ENCODE measurements at places on chromosomes 3 and 15.

GRCh38 chr3:157447026-157447694 lies 10.5 kb downstream of the PTX3 start:
- no peak for ATAC-seq

DNA sequence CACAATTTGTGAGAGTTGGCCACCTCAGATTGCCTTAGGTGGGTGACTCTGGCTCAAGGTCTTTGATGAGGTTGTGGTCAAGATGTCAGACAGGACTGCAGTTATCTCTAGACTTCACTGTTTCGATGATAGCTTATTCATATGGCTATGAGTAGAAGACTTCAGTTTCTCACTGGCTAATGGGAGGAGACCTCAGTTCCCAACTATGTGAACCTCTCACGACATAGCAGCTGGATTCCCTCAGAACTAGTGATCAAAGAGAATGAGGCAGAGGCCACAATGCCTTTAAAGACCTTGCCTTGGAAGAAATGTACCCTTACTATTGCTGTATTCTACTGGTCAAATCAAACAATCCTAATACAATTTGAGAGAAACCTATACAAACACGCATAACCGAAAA lies 607.5 kb upstream of the ROBO2 start:
- ATAC-seq = no peak

DNA sequence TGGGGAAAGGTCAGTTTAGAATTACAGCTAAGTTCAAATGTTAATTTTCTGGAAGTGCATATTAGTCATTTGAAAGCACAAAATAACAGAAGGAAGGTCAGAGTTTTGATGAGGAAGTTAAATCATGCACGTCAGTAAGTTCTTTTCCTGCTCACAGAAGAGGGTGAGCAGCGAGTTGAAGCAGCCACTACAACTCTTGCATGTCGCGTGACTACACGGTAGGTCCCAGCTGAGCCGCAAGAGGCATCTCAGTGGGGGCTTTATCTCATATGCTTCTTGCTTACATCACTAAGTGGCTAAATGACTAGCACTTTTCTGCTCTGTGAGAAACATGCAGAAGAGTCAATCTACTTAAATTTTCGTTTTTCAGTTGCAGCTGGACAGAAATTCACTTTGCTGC lies 21.3 kb upstream of the SEC62 start:
- ATAC-seq = peak; percentile 62

DNA sequence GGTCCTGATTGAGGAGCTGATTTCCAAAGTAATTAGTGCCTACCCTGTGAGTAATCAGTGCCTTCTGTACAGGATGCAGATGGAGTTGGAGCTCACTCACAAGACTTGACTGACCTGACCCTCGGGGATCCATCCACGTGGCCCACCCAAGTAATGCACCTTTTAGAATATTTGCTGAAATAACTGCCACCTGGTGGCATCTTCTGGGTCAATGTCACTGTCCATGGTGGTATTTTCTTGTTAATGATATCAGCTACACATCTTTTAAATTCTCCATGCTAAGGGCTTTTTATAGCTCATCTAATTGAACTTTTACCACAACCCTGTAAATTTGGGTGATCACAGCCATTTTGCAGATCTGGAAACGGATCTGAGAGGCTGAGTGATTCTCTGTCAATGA lies 74.3 kb upstream of the ANKRD34C start:
- ATAC-seq = no peak

DNA sequence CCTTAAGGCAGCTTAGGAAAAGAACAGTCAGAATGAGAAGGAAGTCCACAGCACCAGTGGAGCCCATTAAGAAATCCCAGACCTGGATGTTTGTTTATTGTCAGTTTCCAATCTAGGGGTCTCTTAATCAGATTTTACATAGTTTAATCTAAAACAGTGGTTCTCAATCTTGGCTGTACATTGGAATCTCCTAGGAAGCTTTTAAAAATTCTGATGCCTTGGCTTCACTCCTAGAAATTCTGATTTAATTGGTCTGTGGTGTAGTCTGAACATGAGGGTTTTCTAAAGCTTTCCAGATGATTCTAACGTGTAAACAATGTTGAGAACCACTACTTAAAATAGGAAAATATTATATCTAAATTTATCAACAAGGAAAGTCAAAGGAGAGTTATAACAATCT lies 56.6 kb upstream of the SPRED1 start:
- no peak for ATAC-seq

All from esophagus mucosa (tissue), 1 donor.